ENCODE measurements at places on chromosomes 7 and 10. TPM values are rescaled to one million over a fixed set of nuclear protein-coding genes. Genes with fewer than 3 reads are reported as not detected.

MYH16 gene
- not detected for total RNA-seq

ZNF487 gene
- 5.9 TPM for total RNA-seq

LDB3 gene
- total RNA-seq = 208 TPM

ANKRD22 gene
- total RNA-seq = not detected

TMEM184A gene
- total RNA-seq = 0.49 TPM

CH25H gene
- 0.22 TPM for total RNA-seq

DNA sequence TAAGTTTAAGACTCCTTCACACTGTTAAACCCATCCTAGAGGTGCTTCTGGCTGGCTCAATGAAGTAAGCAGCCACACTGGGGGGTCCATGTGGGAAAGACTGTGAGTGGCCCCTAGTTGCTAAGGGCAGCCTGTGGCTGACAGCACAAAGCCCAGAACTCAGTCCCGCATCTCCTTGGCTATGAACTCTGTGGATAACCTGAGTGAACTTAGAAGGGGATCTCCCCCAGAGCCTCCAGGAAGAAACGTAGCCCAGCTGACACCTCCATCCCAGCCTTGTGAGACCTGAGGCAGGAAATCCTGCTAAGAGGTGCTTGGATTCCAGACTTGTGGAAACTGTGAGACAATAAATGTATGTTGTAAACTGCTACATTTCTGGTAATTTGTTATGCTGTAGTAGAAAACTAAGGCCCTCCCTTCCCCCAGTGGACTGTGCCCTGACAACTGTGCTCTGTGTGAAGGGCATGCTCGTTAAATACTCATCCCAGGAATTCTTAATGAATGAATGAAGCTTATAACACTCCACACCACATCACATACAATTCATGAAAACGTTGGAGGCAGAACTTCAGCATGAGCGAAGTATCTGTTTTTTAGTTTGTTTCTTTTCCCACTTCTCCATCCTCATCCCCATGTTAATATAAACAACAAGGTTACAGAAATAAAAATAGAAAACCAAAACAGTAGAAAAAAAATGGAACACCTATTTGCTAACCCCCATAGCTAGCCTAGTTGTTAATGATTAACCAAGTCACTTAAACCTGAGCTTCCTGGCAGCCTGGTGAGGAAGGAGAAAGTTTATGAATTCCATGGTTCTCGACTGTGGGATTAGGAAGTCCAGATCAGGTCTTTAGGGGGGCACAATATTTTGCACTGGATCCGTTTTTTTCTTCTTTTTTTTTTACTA is 36.8 kb upstream of the AOAH start:
- DNase-seq = no peak
- no peaks in the 10 kb centered on the region for H3K36me3 ChIP-seq
- H3K4me3 ChIP-seq = no peak overlapping the region
- peaks cover 19% of the 10 kb centered on the region for H3K4me1 ChIP-seq
- peaks cover 2% of the 10 kb centered on the region for H3K27me3 ChIP-seq
- H3K27ac ChIP-seq = peak overlapping the region; percentile 21

DNA sequence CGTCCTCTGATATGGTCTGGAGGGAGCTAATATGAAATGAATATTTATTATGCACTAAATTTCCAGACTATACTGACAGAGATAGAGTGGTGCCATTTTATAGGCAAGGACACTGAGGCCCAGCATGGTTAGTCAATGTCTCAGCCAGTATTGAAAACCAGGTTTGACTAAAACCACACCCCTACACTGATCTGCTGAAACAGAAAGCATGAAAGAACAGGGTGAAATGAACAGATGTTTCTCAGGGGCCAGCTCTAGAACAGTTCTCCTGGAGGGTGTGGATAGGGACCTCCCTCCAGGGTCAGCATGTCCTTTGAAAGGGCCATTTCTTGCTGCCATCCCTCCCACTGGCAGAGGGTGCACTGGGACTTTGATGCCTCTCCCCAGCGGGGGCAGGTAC is 700.5 kb downstream of the GRID1 start:
- H3K4me1 ChIP-seq = peaks cover 4% of the 10 kb centered on the region
- H3K4me3 ChIP-seq = no peak overlapping the region
- no peaks in the 10 kb centered on the region for H3K27me3 ChIP-seq

- H3K4me1 ChIP-seq = peaks cover 73% of the 10 kb centered on the region
- H3K27me3 ChIP-seq = no peaks in the 10 kb centered on the region
- no peak overlapping the region for H3K4me3 ChIP-seq
- peak overlapping the region; percentile 57 for H3K27ac ChIP-seq
These were observed 75.1 kb downstream of the EBF3 start for GRCh38 chr10:129888784-129889616.

- no peak overlapping the region for H3K4me3 ChIP-seq
- no peaks in the 10 kb centered on the region for H3K4me1 ChIP-seq
- H3K27ac ChIP-seq = no peak overlapping the region
- no peaks in the 10 kb centered on the region for H3K27me3 ChIP-seq
- no peaks in the 10 kb centered on the region for H3K36me3 ChIP-seq
These were observed 1158.9 kb upstream of the CELF2 start for GRCh38 chr10:9858816-9859215.

GRCh38 chr10:69384320-69384719 is 32.4 kb downstream of the TACR2 start:
- H3K27me3 ChIP-seq = no peaks in the 10 kb centered on the region
- H3K36me3 ChIP-seq = peaks cover 51% of the 10 kb centered on the region
- H3K27ac ChIP-seq = no peak overlapping the region
- no peak overlapping the region for H3K4me3 ChIP-seq

- H3K36me3 ChIP-seq = peaks cover 95% of the 10 kb centered on the region
- H3K4me3 ChIP-seq = no peak overlapping the region
- H3K27me3 ChIP-seq = no peaks in the 10 kb centered on the region
- DNase-seq = no peak
- H3K4me1 ChIP-seq = no peaks in the 10 kb centered on the region
- H3K27ac ChIP-seq = no peak overlapping the region
These were observed 10.7 kb downstream of the NDST2 start for GRCh38 chr10:73800560-73801252.

GRCh38 chr10:31426401-31426800 is 107.4 kb downstream of the ZEB1 start:
- no peak overlapping the region for H3K4me3 ChIP-seq
- H3K4me1 ChIP-seq = no peaks in the 10 kb centered on the region
- H3K36me3 ChIP-seq = no peaks in the 10 kb centered on the region
- DNase-seq = peak; percentile 78

DNA sequence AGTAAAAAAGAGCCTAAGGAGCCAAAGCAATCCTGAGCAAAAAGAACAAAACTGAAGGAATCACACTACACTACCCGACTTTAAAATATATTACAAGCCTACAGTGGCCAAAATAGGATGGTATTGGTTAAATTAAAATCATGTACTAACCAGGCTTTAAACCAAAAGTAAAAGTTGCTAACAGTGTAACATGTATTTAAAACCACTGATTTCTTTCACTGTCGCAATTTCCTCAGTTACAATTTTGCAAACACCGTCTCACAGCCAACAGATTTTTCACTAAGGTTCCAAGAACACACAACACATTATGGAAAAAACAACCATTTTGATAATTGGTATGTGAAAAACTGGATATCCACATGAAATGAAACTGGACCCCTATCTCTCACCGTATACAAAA is 74.0 kb downstream of the JMJD1C start:
- DNase-seq = no peak
- no peaks in the 10 kb centered on the region for H3K36me3 ChIP-seq
- no peak overlapping the region for H3K27ac ChIP-seq
- no peaks in the 10 kb centered on the region for H3K4me1 ChIP-seq
- no peaks in the 10 kb centered on the region for H3K27me3 ChIP-seq
- no peak overlapping the region for H3K4me3 ChIP-seq

DNA sequence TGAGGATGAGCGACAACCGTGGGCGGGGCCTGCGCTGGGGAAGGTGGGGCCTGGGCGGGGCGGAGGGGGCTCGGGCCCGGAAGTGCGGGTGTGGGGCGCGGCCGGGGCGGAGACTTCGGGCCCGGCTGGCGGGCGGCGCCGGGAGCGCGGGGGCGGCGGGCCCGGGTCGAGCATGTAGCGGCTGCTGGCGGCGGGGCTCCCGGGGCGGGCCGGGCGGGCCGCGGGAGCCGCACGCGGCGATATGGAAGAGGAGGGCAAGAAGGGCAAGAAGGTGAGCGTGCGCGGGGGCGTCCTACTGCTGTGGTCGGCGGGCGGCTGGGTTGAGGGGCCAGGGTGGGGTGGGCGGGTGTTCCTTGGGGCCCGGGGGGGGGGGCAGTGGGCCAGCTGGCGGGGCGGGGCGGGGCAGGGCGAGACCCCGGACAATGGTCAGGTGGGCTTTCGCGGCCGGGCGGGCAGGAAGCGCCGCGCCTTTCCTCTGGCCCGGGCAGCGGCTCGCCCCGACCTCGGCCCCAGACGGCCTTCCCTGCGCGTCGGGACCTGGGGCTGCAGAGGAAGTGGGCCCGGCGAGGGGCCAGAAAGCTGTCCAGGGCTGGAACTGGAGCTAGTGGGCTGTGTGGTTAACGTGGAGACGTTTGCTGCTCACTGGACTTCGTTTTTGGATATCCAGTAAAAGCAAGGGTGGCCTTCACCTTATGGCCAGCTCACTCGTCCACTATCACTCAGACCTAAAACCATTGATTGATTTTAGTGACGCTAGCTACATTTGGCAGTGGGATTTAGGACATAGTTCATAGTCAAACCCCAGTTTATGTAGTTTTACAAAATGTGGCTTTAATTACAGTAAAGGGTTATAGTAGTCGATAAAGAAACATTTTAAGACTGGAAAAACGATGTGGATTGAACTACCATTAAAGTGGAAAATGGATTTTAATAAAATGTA is at the start of gene CCM2:
Gene CCM2, plus strand, starts transcription at position 109 of the 940 bp plus-strand sequence. Its CDS starts 133 bp downstream, at position 242.
- DNase-seq = peak; percentile 76
- H3K27me3 ChIP-seq = no peaks in the 10 kb centered on the region

DNA sequence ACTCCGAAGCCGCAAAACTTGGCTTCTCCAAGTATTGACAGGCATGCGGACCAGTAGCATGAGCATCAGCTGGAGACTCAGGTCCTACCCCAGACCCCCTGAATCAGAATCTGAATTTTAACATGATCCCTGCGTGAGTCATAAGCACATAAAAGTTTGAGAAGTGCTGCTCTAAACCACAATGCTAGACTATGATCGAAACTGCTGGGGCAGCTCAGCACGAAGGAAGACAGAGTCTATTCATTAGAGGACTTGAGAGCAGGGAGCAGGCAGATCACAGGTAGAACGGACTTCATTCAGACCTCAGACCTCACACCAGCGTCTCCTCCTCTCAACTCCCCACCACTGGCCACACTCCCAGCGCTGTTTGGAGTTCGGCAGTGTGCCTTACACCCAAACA is 16.9 kb downstream of the CAMK2G start:
- peaks cover 3% of the 10 kb centered on the region for H3K4me1 ChIP-seq
- H3K36me3 ChIP-seq = peaks cover 71% of the 10 kb centered on the region
- DNase-seq = no peak

GRCh38 chr7:75630549-75630948 is 108.2 kb downstream of the HIP1 start:
- no peaks in the 10 kb centered on the region for H3K36me3 ChIP-seq
- DNase-seq = no peak
- H3K4me3 ChIP-seq = no peak overlapping the region
- H3K4me1 ChIP-seq = no peaks in the 10 kb centered on the region

- H3K4me3 ChIP-seq = no peak overlapping the region
- peak; percentile 90 for DNase-seq
- H3K36me3 ChIP-seq = no peaks in the 10 kb centered on the region
- peak overlapping the region; percentile 74 for H3K27ac ChIP-seq
- peaks cover 20% of the 10 kb centered on the region for H3K4me1 ChIP-seq
- H3K27me3 ChIP-seq = no peaks in the 10 kb centered on the region
These were observed 635.7 kb upstream of the ANKRD30A start for GRCh38 chr10:36489611-36490228.

DNA sequence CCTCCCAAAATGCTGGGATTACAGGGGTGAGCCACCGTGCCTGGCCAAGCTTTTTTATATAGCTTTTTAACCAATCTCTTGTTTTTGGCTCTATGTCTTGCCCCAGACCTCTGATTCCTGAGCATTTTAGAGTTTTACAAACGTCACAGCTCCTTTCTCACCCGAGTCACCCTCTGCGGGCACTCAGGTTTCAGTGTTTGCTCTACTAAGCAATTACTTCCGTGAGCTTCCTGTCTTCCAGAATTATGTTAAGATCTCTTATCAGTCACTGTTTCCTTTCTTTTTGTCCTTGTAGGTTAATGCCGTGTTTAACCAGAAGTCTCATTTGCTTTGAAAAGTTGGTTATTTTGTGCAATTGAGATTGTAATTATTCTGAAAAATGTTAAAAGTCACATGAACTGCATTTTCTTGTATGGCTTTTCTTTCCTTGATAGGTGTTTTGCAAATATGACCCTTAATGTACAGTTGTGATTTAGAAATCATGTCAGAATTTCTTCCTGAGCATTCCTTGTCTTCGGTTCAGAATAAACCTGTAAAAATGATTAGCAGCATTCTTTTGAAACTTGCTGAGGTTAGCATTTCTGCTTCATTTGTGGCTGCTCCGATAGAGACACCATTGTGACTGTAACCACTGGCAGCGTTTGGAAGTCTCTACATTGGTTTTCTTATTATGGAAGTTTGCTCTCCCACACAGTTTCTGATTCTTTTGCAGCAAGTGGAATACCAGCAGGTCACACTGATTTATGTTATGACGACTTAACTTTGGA is 4.5 kb upstream of the HKDC1 start:
- no peak for DNase-seq
- H3K36me3 ChIP-seq = no peaks in the 10 kb centered on the region
- no peak overlapping the region for H3K4me3 ChIP-seq
- H3K4me1 ChIP-seq = no peaks in the 10 kb centered on the region
- peaks cover 8% of the 10 kb centered on the region for H3K27me3 ChIP-seq

GRCh38 chr7:150567169-150567568 is at the start of gene GIMAP4:
Gene GIMAP4 (plus strand): TSS chr7:150567390. CDS start chr7:150569902, 2,512 bp downstream.
- DNase-seq = peak; percentile 43
- H3K4me1 ChIP-seq = no peaks in the 10 kb centered on the region
- peaks cover 2% of the 10 kb centered on the region for H3K27me3 ChIP-seq

- no peak overlapping the region for H3K4me3 ChIP-seq
- no peak for DNase-seq
- peaks cover 4% of the 10 kb centered on the region for H3K27me3 ChIP-seq
These were observed 9.8 kb upstream of the MAPK8 start for GRCh38 chr10:48296576-48297098.

- H3K36me3 ChIP-seq = peaks cover 10% of the 10 kb centered on the region
- no peaks in the 10 kb centered on the region for H3K4me1 ChIP-seq
- no peak overlapping the region for H3K27ac ChIP-seq
- H3K4me3 ChIP-seq = no peak overlapping the region
- H3K27me3 ChIP-seq = no peaks in the 10 kb centered on the region
These were observed 35.1 kb upstream of the DNAH11 start for GRCh38 chr7:21507627-21508343.

GRCh38 chr7:136956232-136956631 is 87.8 kb downstream of the CHRM2 start:
- no peak for DNase-seq
- no peaks in the 10 kb centered on the region for H3K36me3 ChIP-seq
- H3K27me3 ChIP-seq = no peaks in the 10 kb centered on the region
- no peak overlapping the region for H3K27ac ChIP-seq
- H3K4me3 ChIP-seq = no peak overlapping the region

Data from muscle of leg (tissue), 16 donors.